Sciatic nerve (tissue), 2 donors: ENCODE measurements at places on chromosomes 7 and 10.

- no peak for DNase-seq
These were observed 57.5 kb downstream of the HDAC9 start for GRCh38 chr7:18552943-18553604.

DNA sequence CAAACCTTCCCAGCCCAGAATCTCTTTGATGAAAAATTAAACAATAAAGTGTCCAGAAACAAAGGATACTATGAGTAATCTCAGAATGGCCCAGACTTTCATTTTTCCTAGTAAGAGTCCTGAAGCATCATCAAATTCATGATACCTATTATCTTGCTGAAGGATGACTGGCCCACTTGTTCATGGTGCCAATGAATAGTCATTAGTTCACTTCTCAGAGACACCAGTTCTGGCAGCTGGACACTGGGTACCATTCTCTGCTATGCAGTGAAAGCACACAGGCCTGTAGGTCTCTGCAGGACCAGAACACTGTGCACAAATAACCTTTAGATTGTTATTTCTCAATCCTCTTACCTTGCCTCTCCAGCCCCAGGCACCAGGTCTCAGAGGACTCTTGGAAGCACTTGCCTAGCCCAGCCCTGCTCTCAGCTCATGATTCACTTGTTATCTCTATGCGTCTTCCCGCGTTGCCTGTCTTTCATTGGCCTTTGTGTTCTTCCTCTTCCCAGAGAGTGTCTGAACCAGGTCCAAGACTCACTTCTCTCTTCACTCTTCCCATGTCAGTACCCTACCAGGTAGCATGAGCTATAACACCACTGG is 98.1 kb upstream of the AGBL3 start:
- DNase-seq: no peak

DNA sequence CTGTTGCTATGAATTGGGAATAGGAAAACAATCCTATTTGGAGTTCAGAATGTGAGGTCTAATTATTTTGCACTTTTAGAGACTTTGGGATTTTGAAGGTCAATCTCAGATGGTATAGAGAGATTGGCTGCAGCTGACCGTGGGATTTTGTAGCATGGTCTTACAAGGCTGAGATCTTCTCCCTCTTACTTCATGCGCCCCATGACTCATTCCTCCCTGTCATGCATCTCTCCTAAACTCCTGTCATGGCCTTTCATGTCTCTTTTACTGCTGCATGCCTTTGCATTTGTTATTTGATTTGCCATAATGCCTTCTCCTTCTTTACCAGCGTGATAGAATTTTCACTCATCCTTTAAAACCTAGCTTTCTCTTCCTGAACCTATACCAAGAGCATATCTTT is 133.1 kb downstream of the BBS9 start:
- no peak for DNase-seq

- DNase-seq: no peak
These were observed 535.2 kb downstream of the PHTF2 start for GRCh38 chr7:78333530-78334425.

DNA sequence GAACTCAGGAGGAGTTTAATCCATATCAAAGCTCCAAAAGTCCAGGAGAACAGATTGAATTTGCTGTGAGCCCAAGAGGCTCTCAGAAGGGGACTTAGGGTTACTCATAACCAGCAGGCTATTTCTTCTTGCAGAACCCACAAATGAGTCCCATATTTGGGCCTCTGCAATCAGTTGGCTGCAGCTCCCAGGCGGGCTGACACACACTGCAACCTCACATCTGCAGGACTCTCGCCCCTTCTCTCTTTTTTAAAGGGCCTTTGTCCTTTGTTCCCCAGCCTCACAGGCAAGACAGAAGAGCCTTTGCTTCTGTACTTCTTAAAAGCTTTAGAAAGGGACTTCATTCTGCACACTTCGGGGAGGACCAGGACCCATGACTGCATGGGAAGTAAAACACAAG is 26.7 kb downstream of the CREB3L2 start:
- peak; percentile 74 for DNase-seq

DNA sequence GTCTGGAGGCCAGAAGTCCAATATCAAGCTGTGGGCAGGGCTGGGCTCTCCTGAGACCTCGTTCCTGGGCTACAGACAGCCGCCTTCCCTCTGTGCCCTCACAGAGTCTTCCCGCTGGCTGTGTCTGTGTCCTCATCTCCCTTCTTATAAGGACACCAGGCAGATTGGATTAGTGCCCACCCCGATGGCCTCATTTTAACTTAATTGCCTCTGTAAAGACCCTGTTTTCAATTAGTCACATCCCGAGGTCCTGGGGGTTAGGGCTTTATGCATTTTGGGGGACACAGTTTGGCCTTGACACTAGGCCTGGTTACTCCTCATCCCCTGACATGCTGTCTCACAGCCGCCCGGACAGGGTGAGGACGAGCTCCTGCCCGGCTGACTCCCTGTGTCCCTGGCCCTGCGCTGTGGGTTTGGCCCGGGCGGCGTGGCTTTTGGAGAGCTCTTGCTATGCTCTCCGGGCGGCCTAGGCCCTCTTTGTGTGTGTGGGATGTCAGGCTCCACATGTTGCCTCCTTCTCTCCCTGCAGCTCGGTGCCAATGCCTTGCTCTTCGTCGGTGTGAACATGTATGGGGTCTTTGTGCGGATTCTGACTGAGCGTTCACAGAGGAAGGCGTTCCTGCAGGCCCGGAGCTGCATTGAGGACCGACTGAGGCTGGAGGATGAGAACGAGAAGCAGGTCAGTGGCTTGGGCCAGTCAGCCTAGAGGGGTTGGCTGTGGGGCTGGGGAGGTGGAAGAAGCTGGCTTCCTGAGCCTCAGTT is 18.2 kb downstream of the ADCY1 start:
- DNase-seq: peak; percentile 42

- peak; percentile 84 for DNase-seq
These were observed 51.3 kb downstream of the PWWP2B start for GRCh38 chr10:132448248-132448731.

- DNase-seq: no peak
These were observed 63.6 kb upstream of the IFRD1 start for GRCh38 chr7:112386619-112387018.

GRCh38 chr10:7243873-7244272 is 167.0 kb downstream of the SFMBT2 start:
- DNase-seq: no peak

GRCh38 chr10:9289811-9290210 is 1235.3 kb downstream of the GATA3 start:
- no peak for DNase-seq

DNA sequence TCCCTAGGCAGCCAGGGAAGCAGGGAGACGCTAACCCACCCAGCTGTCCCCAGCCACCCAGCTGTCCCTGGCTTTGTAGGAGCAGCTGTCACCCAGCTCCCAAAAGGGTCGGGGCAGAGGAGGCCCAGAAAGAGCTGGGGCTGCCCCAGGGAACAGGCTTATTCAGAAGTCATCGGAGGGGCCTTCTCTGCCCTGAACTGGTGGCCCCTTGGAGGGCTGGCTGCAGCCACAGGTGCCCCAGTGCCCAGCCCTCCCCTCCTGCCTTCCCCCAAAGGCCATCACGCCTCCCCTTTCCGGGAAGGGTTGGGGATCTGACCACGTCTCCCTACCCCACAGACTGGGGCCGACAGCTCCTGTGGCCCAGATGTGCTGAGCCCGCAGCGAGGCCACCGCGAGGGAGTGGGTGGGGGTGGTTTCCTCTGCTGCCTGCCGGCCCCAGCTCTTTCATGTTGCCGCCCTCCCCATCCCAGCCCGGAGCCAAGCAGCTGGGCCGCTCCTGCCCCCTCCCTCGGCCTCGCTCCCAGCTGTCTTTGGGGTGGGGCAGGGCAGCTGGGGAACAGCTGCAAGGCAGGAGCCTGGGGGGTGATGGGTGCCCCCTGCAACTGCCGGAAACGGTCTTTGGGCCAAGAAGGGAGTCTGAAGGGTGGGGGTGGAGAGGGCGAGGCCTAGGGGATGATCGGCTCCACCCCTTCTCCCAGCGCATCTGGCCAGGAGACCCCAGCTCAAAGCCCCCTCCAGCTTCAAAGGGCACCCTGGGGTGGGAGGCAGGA is 16.8 kb downstream of the TRIM8 start:
- DNase-seq: no peak
